ENCODE measurements at places on chromosomes 11 and 22.

GRCh38 chr11:14454861-14455632 is 44.6 kb downstream of the COPB1 start:
- DNase-seq = no peak

- no peak for DNase-seq
Observed at GRCh38 chr11:73330569-73331093, 22.6 kb downstream of the ARHGEF17 start.

DNA sequence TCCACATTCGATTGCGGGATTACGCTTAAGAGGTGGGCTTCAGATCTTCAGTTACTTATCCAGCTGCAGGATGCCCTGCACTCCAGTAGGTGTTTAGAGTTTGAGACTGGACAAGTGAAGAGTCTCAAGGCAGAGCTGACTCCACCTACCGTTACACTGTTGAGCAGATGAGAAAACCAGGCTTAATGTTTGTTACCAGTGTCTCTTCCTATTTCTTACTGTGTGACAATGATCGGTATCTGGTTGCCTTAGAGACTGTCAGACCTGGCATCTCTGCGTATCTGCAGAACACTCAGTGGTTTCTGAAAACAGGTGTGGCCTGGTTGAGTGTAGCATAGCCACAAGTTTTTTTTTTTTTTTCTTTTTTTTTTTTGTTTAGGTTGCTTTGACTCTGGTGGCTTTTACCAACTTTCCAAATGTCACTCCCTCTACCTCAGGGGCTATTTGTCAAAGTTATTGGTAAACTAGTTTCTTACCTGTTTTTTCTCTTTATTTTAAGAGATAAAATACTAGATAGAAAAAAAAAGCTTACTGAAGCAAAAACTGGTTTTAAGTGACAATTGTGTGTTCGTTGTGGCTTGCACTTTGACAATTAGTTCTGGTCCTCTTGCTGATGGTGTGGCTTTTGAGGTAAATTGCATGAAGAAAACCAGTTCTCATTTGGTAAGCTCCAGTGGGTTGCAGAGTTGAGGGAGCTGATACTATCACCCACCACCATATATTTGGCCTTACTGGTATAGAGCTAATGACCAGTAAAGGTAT is 284.8 kb downstream of the ETS1 start:
- DNase-seq = peak; percentile 56

DNA sequence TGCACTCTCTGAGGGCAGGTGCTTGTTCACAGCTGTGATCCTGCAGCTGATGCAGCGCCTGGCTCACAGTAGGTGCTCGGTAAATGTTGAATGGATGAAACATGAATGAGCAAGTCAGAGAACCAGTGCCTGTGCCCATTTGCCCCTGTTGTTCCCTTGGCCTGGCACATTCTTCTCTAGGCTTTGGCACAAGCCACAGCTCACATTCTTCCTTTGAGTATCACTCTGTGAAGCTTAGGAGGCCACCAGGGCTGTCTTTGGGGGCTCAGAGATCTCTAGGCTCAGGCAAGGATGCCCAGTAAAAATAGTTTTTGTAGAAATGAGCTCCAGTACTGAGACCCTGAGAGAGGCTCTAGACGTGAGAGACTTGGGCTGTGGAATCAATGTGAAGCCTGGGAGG is 144.6 kb upstream of the NAV2 start:
- DNase-seq = no peak

DNA sequence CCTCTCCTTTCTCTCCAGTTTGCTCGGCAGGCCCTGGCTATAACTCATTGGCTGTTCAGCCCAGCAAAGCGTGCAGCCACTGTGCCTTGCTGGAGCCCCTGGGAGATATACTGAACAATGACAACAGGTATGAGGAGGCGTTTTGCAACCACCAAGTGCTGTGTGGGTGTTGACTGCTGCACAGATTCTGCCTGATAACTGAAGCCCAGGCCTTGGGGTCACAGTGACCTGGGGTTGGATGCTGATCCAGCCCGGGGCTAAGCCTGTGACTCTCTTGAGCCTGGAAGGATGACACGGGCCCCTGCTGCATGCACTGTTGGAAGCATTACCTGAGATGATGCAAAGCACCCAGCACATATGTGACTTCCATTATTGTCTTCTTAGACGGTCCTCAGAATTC is 13.7 kb upstream of the A4GALT start:
- DNase-seq = no peak

GRCh38 chr11:92018332-92018731 is 206.3 kb upstream of the FAT3 start:
- no peak for DNase-seq

DNA sequence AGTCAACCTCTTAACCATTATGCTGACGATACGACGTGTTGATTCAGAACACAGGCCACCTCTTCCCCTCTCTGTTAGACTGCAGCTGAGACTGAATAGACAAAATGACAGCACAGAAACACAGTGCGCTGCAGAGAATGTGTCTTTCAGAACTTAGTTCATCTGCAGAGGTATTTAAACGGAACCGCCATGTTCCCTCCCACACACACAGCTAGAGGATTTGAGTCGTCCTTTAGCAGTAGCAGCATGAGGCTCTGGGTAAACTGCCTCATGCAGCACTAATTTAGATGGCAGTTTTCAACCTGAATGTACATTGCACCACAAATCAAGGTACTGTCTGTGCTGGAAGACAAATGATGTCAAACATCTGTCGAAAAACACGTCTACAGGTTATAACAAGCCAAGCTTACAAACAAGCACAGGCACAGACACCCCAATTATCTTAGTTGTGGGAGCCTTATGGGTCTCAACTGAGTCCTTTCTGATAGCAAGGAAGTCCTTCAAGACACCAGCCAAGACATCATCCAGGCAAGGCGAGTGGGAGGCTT is 76.6 kb upstream of the LRRC4C start:
- no peak for DNase-seq

DNA sequence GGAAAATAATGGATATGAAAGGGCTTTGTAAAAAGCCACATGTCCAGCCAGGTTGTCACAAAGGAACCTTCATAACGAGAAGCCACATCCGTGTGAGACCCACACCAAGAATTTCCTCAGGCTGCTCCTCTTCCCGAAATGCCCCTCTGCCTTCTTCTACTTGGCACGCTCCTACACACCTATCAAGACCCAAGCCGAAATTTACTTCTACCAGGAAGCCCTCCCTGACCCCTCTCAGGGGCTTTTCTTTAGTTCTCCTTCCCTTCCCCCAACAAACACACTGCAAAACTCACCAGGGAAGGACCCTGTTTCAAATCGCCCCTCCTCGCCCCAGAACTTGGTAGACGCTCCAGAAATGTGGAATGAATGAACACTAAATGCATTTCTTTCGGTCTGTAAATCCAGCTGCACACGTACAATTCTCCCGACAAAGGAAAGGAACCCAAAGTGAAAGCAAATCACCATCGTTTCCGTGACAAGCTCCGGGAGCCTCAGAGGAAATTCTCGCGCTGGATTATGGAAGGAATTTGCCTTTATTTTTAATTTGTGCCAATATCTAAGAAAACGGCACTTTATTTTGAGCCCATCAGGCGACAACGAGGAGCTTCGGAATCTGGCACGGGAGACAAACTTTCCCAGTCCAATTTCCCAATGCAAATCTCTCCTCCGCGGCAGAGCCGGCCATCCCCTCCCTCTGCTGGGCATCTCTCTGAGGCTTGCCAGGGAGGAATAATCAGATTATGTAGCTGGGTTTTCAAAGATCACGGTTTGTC is 13.2 kb upstream of the SHISAL1 start:
- DNase-seq = no peak

DNA sequence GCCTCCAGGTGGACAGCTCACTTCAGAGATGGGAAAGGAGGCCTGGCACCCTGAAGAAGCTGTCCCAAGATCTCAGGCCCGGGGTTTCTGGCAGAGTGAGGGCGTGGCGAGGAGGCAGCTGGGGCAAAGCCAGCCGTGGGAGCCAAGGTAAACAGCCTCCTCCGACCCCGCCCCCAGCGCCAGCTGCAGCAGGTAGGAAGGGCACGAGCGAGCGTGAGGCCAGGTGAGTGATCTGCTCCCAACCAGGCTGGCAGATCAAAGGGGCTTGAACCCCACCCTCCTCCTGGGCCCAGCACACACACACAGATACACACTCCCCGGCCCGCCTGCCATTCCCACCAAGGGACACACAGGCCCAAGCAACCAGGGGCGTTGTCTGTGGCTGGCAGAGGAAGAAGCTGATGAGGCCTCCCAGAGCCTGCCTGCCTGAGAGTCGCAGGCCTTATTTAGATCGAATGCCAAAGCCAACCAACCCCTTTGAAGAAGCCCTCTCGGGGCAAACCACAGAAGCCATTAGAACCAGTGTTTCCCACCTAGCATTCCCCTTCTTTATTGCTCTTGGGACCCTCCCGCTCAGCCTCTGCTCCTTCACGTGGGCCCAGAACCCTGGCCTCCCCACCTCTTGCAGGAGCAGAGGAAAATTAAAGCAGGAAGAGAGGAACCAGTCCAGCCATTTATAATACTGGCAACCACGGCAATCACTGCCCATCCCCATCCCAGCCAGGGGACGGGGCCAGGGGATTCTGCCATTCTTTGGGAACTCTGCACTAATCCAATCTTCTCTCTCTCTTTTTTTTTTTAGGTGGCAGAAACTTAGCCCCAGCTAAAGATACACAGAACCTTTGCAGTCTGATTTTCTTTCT is 5.0 kb downstream of the PDGFB start:
- DNase-seq = no peak

DNA sequence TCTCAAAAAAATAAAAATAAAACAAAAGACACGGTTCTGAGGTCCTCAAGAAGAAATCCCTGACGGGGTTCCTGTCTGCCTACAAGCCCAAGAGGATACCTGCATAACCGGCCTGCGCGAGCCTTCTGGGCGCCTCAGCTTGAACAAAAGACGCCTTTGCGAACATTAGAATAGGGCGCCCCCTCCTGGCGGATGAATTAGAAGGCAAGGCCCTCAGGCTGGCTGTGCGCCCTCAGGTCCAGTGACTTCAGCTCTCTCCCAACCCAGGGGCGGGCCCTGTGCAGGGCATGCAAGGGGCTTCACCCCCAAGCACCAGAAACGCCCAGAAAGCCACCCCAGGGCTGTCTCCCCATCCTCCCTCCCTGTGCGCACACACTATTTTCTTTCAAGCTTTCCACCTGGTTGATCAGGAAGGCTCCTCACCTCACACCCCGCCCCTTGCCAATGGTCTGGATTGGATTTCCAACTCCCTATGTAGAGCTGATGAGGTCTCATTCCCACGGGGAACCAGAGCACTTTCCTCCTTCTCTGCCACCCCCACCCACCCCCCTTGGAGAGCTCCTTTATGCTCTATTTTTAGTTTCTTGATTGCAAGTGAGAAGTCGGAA is 273.3 kb downstream of the BUD13 start:
- peak; percentile 52 for DNase-seq

GRCh38 chr11:67043572-67044349 is 12.9 kb upstream of the RHOD start:
- DNase-seq = no peak

- DNase-seq = no peak
Observed at GRCh38 chr11:34749666-34750659, 129.1 kb downstream of the EHF start.

- DNase-seq = no peak
Observed at GRCh38 chr11:6653097-6653496, 2.5 kb downstream of the DCHS1 start.

- DNase-seq = no peak
Observed at GRCh38 chr22:47171441-47172221, 409.2 kb downstream of the TBC1D22A start.

DNA sequence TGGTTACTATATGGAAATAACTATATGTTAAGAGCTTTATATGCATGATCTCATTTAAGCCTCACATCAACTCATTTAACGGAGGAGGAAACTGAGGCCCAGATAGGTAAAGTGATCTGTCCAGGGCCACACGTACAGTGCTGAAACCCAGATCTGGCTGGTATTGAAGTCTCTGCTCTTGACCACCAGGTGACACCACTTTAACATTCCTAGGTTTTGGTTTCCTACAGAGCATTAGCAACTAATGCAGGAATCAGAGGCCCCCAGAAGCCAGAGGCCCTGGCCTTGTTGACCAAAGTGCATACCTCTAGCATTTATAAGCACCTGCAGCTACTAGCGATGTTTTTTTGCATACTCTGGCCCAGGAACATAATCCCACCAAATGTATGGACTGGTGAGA is 12.9 kb upstream of the LIMK2 start:
- no peak for DNase-seq

- no peak for DNase-seq
Observed at GRCh38 chr11:36261094-36261493, 28.1 kb downstream of the COMMD9 start.

GRCh38 chr11:129277198-129277843 is 85.2 kb upstream of the ARHGAP32 start:
- DNase-seq = no peak

GRCh38 chr11:115244758-115245157 is 259.5 kb downstream of the CADM1 start:
- DNase-seq = no peak

DNA sequence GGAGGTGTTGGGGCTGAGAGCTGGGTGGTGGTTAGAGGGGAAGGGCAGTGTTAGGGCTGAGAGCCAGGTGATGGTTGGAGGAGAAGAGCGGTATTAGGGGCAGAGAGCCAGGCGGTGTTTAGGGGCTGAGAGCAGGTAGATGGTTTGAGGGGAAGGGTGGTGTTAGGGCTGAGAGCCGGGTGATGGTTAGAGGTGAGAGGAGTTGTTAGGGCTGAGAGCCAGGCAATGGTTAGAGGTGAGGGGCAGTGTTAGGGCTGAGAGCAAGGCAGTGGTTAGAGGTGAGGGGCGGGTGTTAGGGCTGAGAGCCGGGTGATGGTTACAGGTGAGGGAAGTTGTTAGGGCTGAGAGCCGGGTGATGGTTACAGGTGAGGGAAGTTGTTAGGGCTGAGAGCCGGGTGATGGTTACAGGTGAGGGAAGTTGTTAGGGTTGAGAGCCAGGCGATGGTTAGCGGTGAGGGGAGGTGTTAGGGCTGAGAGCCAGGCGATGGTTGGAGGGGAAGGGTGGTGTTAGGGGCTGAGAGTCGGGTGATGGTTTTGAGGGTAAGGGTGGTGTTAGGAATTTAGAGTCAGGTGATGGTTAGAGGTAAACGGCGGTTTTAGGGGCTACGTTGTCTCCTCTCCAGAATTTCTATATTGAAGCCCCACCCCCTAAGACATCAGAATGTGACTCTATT is 230.0 kb upstream of the TBCEL start:
- no peak for DNase-seq

- no peak for DNase-seq
Observed at GRCh38 chr11:134474942-134475341, 62.9 kb upstream of the B3GAT1 start.

DNA sequence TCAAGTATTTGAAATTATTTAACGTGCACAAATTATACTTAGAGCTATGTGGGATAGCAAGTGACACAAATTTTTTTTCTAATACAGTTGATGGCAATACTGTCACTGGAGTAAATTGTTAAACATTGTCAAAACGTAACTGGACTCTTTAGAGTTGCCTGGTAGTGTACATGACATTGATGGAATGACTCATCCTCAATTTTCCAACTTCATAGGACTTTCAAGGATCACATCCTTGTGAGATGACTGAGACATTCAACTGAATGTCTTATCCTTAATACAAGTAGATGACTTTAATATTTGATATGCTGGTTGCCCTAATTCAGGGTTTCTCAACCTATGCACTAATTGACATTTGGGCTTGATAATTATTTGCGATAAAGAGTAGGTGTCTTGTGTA is 310.0 kb downstream of the SWAP70 start:
- no peak for DNase-seq

GRCh38 chr22:43411869-43412807 is at the start of gene MPPED1:
Gene MPPED1 (plus strand): TSS chr22:43412014. CDS start chr22:43424986, 12,972 bp downstream.
- no peak for DNase-seq

Data from stimulated activated CD4-positive, alpha-beta T cell treated with anti-CD3 and anti-CD28 coated beads, Interleukin-15, amount 100 ng/mL, for 48 hours (primary cell).